Activated CD8-positive, alpha-beta memory T cell treated with anti-CD3 and anti-CD28 coated beads, Interleukin-2, amount 10 ng/mL, durations not matched to agents 7 days and 5 days (primary cell): ENCODE measurements at places on chromosomes 11 and 22. TPM values are rescaled to one million over a fixed set of nuclear protein-coding genes. Genes with fewer than 3 reads are reported as not detected.

The MS4A3 gene
- not detected for total RNA-seq

DNA sequence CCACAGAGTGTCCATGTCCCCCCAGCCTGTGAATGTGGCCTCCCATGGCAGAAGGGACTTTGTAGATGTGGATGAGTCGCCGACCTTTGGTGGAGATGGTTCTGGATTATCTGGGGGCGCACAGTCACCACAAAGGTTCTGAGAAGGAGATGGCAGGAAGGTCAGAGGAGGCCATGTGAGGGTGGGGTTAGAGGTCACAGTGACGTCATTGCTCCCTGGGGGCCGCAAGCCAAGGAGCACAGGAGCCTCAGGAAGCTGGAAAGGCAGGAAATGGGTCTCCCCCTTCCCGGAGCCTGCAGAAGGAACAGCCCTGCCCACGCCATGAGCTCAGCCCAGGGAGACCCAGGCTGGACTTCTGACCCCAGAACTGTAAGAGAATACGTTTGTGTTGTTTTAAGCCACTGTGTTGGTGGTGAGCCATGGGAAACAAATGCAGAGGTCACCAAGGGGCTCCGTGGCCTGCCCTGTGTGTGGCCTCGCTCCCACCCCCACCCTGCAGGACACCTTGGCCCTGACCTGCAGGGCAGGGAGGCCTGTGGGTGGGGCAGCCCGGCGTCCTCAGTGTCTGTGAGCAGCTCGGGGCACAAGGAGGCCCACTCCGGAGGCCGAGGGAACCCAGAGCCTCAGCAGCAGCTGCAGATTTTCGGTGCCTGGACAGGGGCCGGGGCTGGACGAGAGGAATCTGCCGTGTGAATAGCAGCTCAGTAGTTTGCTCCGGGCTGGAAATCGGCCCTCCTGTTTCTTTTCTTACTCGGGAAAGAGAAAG lies 32.1 kb downstream of the GRAMD4 start:
- H3K36me3 ChIP-seq, result no peaks in the 10 kb centered on the region
- no peaks in the 10 kb centered on the region for H3K27me3 ChIP-seq
- no peak overlapping the region for H3K27ac ChIP-seq
- peaks cover 15% of the 10 kb centered on the region for H3K4me1 ChIP-seq
- DNase-seq, result no peak

DNA sequence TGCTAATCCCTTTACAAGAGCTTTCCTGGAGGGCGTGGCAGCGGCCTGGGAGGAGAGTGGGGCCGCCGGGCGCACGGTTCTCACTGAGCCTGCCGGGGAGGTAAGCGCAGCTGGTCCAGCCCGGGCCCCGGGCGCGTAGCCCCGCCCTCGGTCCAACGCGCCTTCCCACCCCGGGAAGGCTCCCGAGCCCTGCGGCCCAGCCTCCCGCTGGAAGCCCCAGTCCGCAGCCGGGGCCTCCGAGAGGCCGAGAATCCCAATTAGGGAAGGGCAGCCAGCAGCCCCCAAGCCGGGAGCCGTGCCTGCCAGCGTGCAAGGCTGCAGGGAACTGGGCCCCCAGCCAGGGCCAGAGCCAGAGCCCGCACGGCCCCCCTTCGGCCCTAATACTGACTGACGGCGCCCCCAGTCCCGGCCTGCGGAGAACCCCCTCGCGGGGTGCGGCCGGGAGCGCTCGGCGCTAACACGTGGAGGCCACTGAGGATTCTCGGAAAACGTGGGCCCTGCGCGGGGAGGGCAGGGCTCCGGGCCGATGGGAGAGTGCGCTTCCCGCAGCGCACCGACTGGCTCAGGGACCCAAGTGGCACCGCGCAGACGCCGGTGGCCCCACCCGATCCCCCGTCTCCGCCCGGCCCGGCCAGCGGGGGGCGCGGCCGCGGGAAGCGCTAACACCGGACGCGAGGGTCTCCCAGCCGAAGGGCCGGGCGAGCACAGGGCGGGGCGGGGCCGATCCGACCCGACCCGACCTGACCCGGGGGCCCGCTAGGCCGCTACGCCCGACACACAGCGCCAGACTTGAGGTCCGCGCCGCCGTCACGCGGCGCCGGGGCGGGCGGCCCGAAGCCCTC lies 5.7 kb downstream of the ZFTA start:
- H3K27me3 ChIP-seq, result no peaks in the 10 kb centered on the region
- peaks cover 8% of the 10 kb centered on the region for H3K4me1 ChIP-seq
- no peak for DNase-seq
- H3K36me3 ChIP-seq, result peaks cover 1% of the 10 kb centered on the region
- no peak overlapping the region for H3K4me3 ChIP-seq

DNA sequence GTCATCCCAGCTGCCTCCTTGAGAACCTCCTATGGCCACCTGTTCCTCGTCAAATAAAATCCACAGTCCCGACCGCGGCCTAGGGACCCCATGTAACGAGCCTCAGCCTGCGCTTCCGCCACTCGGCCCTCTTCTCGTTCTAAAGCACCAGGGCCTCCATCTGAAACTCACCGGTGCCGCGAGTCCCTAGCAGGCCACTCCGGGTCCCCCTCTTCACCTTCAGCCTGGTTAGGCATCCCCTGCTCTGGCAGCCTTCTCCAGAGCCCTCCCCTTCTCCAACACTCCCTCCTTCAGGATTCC lies 2.4 kb upstream of the SSTR3 start:
- no peaks in the 10 kb centered on the region for H3K27me3 ChIP-seq
- H3K36me3 ChIP-seq, result peaks cover 6% of the 10 kb centered on the region
- DNase-seq, result no peak
- no peak overlapping the region for H3K27ac ChIP-seq
- H3K4me3 ChIP-seq, result no peak overlapping the region

GRCh38 chr22:35622191-35622913 lies 5.2 kb upstream of the MB start:
- DNase-seq, result no peak
- H3K27ac ChIP-seq, result no peak overlapping the region
- no peaks in the 10 kb centered on the region for H3K36me3 ChIP-seq
- H3K4me1 ChIP-seq, result peaks cover 6% of the 10 kb centered on the region
